ENCODE measurements at places on chromosomes 3 and 15. TPM values are rescaled to one million over a fixed set of nuclear protein-coding genes. Genes with fewer than 3 reads are reported as not detected.

DNA sequence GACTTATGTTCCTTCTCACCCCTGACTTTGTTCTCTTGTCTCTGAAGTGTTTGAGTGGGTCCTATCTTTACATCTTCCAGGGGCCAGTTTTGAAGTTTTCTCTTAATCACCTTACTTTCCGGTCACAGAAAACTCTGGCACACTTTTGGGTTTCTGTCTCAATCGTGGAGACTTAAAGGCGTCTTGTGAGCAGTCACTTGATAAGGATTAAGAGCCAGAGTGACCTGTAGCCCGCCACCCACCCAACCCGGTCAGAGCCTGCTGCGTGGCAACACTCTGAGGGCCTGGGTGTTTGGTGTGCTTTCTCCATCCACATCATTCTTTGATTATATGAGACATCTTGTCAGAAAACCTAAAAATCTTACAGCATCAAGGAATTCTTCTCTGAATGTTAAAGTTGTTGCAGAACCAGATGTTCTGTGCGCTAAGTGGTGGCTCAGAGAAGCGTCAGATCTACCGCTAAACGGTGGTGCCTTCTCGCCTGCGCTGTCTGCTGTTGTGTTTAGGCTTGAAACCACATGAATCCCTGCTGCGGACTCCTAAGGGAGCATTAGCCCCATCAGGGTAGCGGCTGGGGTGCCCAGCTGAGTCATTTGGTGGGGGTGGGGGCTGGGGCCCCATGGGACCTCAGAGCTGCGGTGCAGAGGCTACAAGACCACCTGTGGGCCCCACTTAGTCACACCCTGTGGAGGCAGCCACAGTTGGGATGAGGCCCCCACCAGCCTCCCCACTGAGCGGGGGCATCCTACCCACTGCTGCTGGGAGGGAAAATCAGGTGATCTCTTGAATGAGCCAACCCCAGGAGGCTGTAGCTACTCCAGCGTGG is 158.7 kb upstream of the BHLHE40 start:
- no peak for DNase-seq

- DNase-seq: no peak
Observed at GRCh38 chr3:73621388-73621787, 3.4 kb downstream of the PDZRN3 start.

- no peak for DNase-seq
Observed at GRCh38 chr3:32616267-32616962, 45.8 kb upstream of the DYNC1LI1 start.

- DNase-seq: no peak
Observed at GRCh38 chr3:183328823-183329222, 75.8 kb downstream of the B3GNT5 start.

- no peak for DNase-seq
Observed at GRCh38 chr3:133870822-133871221, 24.9 kb downstream of the RAB6B start.

- no peak for DNase-seq
Observed at GRCh38 chr3:61858054-61858453, 296.7 kb downstream of the PTPRG start.

DNA sequence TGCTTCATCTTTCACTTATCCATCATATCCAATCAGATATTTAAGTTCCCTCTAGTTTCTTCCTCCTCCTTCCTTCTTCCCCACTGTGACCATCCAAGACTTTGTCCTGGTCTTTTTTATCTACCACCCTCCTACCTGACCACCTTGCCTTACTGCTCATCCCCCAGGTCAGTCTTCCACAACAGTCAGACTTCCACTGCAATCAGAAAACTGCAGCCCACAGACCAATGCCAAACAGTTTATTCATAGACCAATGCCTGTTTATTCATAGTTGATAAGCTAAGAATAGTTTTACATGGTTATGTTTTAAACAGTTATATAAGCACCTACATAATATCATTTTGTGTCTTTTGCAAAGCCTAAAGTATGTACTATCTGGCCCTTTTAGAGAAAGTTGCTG is 65.5 kb downstream of the TRIM69 start:
- DNase-seq: no peak

GRCh38 chr3:10370429-10370828 is 49.5 kb upstream of the SEC13 start:
- DNase-seq: no peak

DNA sequence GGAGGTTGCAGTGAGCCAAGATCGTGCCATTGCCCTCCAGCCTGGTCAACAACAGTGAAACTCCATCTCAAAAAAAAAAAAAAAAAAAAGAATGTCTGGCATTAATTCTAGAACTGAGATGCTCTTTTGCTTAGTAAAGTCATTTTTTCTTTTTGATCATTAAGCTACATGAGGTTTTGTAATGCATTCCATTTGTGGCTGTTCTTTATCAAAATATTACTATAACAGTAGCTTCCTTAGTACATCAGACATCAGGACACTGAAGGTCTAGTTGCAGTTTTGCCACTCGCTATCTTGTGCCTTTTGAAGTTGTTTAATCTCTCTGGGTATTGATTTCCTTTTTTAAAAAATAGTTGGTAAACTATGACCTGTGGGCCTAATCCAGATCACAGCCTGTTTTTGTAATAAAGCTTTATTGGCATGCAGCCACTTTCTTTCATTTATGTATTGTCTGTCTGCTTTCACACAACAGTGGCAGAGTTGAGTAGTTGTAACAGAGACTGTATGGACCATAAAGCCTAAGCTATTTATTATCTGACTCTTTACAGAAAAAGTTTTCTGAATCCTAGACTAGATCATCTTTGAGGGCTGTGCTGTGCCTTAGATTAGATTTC is 76.6 kb downstream of the SLC25A26 start:
- DNase-seq: no peak

DNA sequence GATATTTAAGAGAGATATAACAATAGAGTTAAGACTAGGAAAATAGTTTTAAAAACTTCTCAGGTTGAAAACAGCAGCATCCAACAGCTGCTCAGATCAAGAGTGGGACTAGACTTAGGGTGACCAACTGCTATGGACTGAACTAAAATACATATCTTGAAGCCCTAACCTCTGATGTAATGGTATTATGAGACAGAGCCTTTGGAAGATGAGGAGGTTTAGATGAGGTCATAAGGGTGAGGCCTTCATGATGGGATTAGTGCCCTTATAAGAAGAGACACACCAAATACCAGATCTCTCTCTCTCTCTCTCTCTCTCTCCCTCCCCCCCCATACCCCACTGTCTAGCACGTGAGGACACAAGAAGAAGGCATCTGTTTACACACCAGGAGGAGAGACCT is 37.4 kb upstream of the GALNT15 start:
- no peak for DNase-seq

DNA sequence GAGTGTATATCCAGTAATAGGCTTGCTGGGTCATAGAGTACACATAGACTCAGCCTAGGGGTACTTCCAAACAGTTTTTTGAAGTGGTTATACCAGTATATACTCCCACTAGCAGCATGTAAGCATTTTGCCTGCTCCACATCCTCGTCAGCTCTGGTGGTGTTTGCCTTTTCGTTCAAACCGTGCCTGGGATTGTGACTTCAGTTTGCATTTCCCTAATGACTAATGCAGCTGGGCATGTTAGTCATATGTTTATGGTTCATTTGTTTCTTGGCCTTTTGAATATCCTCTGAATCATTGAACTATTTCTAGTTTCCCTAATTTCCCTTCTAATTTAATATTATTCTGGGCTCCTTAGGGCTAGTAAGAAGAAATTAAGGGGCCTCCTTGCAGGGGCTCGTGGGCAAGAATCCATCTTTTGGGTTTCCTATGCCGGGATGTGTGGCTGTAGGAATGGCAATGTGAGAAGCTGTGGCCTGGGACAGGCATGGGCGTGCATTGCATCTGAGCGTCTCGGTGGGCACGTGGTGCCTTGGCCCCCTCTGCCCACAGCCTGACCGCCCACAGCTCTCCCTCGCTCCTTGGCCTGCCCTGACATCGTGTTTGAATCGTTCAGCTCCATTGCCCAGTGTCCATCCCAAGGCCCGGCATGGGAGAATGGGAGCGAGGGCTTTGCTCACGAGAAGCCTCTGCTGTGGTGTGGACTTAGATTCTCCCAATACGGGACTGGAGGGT is 26.4 kb downstream of the FAH start:
- no peak for DNase-seq

GRCh38 chr3:98972155-98972554 is 70.7 kb upstream of the DCBLD2 start:
- DNase-seq: no peak

GRCh38 chr3:141499965-141500364 is 13.1 kb downstream of the RASA2 start:
- DNase-seq: no peak

- no peak for DNase-seq
Observed at GRCh38 chr3:25306705-25307104, 121.4 kb upstream of the RARB start.

DNA sequence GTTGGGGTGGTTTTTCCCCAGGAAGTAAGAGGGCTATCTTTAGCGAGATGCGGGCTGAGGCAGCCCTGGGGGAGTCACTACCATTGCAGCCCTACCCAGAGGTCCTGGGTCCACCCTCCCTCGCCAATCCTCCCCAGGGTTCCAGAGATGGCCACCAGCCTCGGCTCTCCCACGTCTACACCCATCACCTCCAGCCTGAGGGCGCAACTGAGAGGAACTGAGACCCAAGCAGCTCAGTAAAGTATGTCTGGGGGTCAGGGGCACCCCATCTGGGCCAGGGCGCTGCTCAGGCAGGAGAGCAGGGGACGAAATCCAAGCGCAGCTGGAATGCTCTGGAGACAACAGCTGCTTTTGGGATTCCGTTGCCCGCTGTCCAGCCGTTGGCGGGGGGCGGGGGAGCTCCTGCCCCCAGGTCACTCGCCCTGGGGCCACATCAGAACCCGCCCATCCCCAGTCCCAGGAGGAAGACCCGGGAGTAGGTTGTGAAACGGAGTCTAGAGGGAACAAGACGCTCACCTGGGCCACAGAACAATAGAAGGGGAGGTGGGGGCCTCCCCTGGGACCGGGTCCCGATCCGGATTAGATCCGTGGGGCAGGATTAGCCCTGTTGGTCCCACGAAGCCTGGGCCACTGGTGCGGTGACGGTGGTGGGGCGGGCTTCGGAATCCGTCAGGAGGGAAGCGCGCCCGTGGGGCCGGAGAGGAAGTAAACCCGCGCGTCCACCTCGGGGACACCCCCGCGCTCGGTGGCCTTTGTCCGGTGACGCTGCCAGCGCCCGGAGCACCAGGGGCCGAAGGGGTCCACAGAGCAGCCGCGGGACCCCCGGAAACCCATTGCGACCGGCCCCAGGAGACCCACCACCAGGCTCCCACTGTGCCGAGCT is 1.4 kb upstream of the NDUFAF3 start:
- peak; percentile 60 for DNase-seq

- DNase-seq: peak; percentile 84
Observed at GRCh38 chr3:71583566-71584393, at the start of gene FOXP1. Gene FOXP1 (minus strand): TSS chr3:71583728. CDS start chr3:71198381, 385,347 bp downstream.

- no peak for DNase-seq
Observed at GRCh38 chr15:77846360-77846759, 213.6 kb upstream of the LINGO1 start.

GRCh38 chr3:104547031-104547430 is 819.7 kb upstream of the ALCAM start:
- no peak for DNase-seq

GRCh38 chr3:24548278-24548677 is 53.6 kb upstream of the THRB start:
- no peak for DNase-seq

DNA sequence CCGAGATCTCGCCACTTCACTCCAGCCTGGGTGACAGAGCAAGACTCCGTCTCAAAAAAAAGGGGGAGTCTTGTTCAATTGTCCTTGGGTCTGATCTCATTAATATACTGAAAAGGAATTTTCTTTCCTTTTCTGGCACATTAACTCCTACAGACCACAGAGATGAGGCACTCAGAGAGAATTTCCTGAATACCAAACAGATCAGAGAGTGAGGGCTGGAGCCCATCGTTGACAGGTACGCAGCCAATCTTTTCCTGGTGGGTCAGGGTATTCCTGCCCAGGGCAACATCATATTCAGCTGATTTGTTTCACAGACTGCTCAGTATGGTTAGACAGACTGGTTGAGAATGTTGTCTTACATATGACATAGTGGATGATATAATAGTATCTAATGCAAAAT is 82.8 kb upstream of the TNFSF10 start:
- DNase-seq: no peak

The AADAC gene
- 0.01 TPM for polyA plus RNA-seq

The NAALADL2 gene
- polyA plus RNA-seq: 0.66 TPM

The MUC20 gene
- 0.36 TPM for polyA plus RNA-seq

The CATSPER2 gene
- 5.9 TPM for polyA plus RNA-seq

The HTR3C gene
- polyA plus RNA-seq: not detected

The HRG gene
- not detected for polyA plus RNA-seq

The NR1I2 gene
- polyA plus RNA-seq: 0.03 TPM

The LRRC15 gene
- polyA plus RNA-seq: 0.07 TPM

Data from heart right ventricle (tissue), 16 donors.